ENCODE measurements at places on chromosomes 16 and 17. TPM values are rescaled to one million over a fixed set of nuclear protein-coding genes. Genes with fewer than 3 reads are reported as not detected.

The DCAF7 gene
- 94.5 TPM for total RNA-seq

DNA sequence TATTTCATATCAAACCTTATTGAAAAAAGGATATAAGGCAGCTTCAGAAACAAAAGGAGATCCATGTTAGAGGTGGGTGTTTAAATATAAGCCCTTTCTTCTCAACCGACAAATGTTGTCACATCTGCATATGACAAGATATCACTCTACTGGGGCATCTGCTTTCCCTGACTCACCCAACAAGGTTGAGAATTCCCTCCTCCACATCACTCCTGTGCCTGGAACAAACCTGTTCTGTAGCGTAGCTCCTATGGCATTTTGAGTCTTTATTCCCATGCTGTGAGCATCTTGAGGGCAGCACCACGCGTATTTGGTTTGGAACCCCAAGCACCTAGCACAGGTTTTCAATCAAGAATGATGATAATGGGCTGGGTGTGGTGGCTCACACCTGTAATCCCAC is 59.4 kb upstream of the ZFHX3 start:
- H3K27ac ChIP-seq: no peak overlapping the region
- DNase-seq: no peak
- H3K36me3 ChIP-seq: no peaks in the 10 kb centered on the region

DNA sequence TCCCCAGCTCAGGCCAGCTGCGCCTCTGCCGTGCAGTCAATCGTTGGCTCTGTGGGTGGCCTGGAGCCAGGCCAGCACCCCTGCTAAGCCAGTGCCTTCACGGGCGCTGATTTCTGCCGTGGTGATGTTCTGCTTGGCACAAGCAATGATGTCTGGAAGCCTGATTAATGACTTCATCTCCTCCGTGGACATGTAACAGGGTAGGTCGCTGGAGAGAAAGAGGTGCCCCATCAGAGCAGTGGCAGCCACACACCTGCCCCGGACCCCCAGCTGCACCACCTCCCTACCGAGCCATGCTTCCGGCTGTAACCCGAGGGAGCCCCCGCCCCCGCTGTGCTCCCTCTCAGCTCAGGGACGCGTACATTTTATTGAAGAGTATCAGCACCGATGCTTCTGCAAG is 1.9 kb downstream of the ARL16 start:
- H3K4me1 ChIP-seq: 0 out of 2 replicates have a peak, but pooled peaks cover 10% of the 10 kb centered on the region
- DNase-seq: no peak
- H3K27ac ChIP-seq: no peak overlapping the region
- H3K36me3 ChIP-seq: no peaks in the 10 kb centered on the region
- H3K4me3 ChIP-seq: no peak overlapping the region

DNA sequence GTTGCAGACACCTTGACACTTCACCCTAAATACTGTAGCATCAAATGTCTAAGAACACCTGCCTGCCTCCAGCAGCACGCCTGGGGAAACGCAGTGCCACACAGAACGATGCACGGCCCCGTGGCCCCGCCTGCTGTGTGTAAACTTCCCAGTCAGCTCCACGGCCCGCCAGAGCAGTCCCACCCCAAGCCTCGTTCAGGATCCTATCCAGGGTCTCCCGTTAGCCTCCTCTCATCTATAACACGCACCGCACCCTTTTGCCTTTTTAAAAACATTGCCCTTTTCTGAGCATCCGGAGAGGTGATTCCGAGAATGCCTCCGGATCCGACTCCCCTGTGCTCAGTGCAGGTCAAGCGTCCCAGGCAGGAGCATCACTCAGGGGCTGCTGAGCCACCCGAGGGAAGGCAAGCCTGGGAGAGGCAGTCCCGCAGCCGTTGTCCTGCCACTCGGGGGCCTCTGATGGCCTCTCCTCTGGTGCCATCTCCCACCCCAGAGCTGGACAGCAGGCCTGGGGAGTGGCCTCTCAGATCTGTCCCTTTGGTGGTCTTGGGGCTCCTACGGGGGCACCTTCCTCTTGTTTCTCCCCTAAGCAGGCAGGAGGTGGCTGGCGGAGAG is 37.9 kb upstream of the SLC38A10 start:
- H3K27me3 ChIP-seq: no peaks in the 10 kb centered on the region
- DNase-seq: no peak
- no peak overlapping the region for H3K4me3 ChIP-seq
- H3K4me1 ChIP-seq: peaks cover 81% of the 10 kb centered on the region

DNA sequence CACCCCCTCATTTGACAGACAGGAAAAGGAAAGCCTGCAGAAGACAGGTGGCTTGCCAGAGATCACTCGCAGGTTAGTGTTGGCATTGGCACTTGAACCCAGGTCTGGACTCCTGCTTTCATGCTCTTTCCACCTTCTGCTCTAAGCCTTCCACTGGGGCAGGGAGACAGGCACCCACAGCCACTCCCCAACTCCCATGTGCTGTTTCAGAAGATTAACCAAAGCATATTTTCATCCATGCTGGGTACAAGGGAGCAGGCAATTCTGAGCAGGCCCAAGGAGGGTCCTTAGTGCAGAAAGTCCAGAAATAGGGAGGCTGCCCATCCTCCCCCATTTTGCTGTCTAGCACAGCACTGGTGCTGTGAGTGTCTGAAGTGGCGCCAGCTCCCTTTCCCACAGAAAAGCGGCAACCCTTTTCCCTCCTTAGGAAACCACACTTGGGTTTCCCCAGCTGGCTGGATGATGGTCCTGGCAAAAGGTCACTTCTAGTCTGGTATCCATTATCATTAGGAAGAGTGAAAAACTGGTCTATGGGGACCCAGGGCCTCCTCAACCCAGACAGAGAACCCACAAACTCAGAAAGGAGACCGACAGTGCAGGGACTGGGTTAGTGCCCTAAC is 2.0 kb upstream of the CAVIN1 start:
- no peaks in the 10 kb centered on the region for H3K27me3 ChIP-seq
- H3K27ac ChIP-seq: peak overlapping the region; percentile 79

The CCL5 gene
- not detected for total RNA-seq

GRCh38 chr16:71631776-71632175 is 5.8 kb downstream of the MARVELD3 start:
- H3K36me3 ChIP-seq: peaks cover 10% of the 10 kb centered on the region
- H3K4me1 ChIP-seq: peaks cover 13% of the 10 kb centered on the region
- H3K27me3 ChIP-seq: no peaks in the 10 kb centered on the region

DNA sequence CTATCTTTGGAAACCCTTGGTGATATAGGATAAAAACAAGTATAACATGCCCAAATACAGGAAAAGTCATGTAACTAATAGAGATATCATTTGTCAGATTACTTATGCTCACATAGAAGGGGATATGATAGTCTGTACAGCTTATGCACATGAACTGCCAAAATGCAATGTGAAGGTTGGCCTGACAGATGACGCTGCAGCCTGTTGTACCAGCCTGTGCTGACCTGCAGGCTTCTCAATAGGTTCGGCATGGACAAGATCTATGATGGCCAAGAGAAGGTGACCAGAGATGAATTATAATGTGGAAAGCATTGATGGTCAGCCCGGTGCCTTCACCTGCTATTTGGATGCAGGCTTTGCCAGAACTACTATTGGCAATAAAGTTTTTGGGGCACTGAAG is 12.7 kb downstream of the WFIKKN2 start:
- peaks cover 31% of the 10 kb centered on the region for H3K4me1 ChIP-seq
- no peaks in the 10 kb centered on the region for H3K27me3 ChIP-seq
- no peaks in the 10 kb centered on the region for H3K36me3 ChIP-seq

GRCh38 chr16:3444032-3444388 is 530 bp downstream of the NAA60 start:
- no peaks in the 10 kb centered on the region for H3K4me1 ChIP-seq
- H3K27ac ChIP-seq: peak overlapping the region; percentile 94
- no peaks in the 10 kb centered on the region for H3K27me3 ChIP-seq
- DNase-seq: no peak
- no peaks in the 10 kb centered on the region for H3K36me3 ChIP-seq
- H3K4me3 ChIP-seq: peak overlapping the region; percentile 54

DNA sequence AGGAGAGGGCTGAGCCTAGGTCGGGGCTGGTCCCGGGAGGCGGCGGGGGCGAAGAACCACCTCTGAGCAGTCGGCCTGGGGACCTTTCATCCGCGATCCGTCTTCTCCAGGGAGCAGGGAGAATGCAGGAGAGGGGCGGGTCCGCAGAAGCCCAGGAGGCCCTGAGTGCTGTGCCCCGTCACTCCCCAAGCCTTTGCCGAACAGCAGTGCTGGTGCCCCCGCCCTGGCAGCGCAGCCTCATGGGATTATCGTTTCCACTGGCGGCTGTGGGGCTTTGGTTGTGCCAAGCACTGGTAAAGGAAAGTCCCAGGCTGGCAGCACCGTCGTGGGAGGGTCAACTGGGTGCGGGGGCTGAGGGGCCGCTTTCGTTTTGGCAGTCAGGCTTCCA is 631 bp downstream of the TBL3 start:
- no peaks in the 10 kb centered on the region for H3K36me3 ChIP-seq
- H3K4me3 ChIP-seq: peak overlapping the region; percentile 99
- H3K27me3 ChIP-seq: no peaks in the 10 kb centered on the region
- H3K4me1 ChIP-seq: no peaks in the 10 kb centered on the region

DNA sequence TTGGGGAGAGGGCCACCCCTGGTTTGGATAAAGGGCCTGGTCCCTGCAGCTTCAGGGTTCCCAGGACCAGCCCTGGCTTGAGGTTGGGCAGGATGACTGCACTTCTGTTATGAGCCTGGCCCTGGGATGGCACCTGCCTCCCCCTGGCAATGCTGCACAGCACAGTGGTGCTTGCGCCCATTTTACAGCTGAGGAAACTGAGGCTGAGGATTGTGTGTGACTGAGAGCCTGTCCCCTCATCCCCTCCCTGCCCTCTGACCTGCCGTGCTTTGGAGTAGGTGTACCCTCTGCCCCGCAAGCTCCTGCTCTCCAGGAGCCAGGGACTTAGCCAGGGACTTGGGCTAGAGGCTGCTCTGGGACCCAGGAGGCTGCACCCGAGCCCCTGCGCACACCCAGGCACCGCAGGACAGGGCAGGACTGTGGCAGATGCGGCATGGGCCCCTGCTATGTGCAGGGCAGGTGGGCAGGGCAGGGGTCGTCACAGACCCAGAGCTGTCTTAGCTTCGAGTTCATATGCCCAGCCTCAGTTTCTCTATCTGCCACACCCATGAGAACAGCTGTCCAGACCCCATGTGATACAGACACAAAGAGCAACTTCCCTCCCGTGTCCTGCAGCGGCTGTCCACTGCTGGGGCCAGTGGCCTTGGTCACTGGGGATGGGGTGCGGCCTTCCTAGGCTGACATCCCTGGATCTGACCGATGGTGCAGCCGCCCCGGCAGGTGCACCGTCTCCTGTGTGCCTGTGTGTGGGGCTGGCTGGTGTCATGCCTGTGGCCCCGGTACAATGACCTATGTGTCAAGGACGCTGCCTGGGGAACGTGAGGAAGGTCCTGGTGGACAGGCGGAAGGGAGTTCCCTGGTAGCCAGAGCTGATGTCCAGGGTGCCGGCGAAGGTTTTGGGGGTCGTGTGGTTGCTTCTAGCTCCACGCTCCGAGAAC is 36.6 kb downstream of the BAHCC1 start:
- DNase-seq: no peak
- peaks cover 4% of the 10 kb centered on the region for H3K4me1 ChIP-seq
- H3K27me3 ChIP-seq: no peaks in the 10 kb centered on the region

The PAGR1 gene
- total RNA-seq: 33.0 TPM

DNA sequence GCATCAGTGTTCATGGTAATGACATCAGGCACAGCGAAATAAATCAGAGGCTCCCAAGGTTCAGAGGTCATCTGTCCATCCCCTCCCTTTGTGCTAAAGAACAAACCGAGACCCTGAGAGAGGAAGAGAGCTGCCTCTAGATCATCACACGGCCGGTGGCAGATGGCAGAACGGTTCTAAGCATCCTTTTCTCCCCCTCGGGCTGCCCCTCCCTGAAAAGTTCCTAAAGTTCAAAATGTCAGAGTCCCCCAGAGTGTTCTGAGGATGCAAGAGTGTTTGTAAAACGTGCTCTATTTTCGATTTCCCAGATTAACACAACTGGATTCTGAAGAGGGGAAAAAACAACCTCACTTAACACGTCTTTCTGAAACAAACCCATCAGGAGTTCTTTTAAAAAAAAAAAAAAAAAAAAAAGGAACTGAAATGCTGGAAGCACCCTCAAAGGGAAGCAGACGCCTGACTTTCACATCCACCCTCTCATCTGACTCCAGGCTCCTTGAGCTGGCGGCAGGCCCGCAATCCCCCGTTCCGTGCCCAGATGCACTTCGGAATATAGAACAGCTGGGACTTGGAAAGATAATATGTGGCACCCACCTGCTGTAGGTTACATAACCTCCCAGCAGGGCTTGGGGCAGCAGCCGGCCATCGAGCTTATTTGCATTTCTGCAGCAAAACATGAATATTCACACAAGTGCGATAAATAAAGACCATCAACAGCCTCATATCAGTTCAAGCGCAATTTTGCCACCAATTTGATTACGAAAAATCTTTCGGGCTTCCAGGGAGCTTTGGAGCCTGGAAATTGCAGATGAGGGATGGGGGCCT is 115.5 kb upstream of the SMURF2 start:
- no peaks in the 10 kb centered on the region for H3K36me3 ChIP-seq
- no peaks in the 10 kb centered on the region for H3K27me3 ChIP-seq
- no peaks in the 10 kb centered on the region for H3K4me1 ChIP-seq
- H3K27ac ChIP-seq: no peak overlapping the region

DNA sequence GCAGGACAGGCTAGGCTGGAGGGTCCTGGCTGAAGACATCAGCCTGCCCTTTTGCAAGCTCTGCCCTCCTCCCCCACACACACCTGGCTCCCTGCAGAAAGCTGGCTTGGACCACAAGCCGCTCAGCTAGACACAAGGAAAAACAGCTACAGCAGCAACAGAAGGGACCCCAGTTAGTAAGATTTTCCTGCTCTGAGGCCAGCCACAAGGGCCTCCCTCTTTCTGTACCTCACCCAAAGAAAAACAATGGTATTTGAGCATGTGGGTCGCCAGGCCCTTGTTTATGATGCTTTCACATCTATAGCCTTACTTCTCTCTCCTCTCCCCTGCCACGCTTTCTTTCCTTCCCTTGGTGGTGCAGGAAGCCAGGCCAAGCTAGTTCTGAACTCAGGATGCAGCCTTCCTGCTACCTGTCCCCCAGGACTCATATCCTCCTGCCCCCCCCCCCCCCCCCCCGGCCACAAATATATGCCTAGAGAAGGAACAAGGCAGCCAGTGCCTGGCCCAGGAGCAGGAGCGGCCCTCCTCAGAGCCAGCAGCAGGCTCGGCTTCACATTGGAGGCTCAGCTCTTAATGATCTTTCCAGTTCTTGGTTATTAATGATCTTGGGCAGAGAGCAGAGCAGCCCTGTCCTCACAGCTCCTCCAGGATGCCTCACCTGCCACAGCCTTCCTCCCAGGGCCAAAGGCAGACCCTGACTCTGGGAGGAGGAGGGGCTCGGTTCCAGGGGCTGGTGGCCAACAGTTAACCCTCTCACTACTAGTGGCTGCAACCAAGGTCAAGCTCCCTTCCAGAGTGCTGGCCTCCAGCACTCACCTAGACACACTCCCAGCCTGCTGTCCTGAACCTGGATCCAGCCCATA is 19.5 kb downstream of the GRIN2C start:
- no peaks in the 10 kb centered on the region for H3K27me3 ChIP-seq
- no peaks in the 10 kb centered on the region for H3K4me1 ChIP-seq
- H3K27ac ChIP-seq: no peak overlapping the region
- no peaks in the 10 kb centered on the region for H3K36me3 ChIP-seq
- no peak overlapping the region for H3K4me3 ChIP-seq
- DNase-seq: no peak
